ENCODE measurements at places on chromosomes 4 and X.

DNA sequence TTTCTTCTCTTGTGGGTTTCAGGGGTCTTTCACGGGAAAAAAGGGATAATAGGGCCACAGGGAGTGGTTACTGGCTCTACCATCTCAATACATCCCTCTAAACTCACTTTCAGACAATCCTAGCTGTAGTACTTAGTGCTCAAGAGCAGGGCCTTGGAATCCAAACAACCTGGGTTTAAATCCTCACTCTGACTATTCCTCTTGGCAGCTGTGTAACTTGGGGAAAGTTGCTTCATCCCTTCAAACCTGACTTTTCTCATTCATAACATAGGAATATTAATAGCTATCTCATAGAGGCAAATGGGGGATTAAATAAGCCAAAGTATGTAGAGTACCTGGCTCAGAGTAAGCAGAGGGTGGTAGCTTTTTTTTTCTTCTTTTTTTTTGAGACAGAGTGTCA is 32.4 kb downstream of the CCNG2 start:
- no peak for DNase-seq

DNA sequence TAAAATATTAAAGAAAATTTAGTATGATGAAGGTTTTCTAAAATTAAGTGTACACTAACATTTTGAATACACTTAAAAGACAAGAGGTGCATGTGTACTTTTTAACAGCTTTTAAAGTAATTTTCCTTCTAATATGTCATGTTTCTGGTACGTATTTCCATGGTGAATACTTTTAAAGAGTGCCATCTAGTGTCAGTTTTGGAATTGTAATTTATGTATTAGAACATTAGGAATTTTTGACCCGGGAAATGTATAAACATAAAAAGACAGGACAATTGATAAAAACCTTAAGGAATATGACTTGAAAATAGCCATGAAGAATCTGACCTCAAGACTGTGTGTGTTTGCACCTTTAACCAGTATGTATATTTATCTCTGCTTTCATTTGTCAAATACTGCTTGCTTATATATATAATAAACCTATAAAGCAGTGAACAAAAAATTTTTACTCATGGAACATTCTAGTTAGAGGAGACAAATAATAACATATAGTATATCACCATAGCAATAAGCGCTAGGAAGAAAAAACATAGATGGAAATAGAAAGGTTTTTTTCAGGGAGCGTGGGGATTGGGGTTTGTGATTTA is 7.2 kb downstream of the GSTCD start:
- DNase-seq, result peak; percentile 4

DNA sequence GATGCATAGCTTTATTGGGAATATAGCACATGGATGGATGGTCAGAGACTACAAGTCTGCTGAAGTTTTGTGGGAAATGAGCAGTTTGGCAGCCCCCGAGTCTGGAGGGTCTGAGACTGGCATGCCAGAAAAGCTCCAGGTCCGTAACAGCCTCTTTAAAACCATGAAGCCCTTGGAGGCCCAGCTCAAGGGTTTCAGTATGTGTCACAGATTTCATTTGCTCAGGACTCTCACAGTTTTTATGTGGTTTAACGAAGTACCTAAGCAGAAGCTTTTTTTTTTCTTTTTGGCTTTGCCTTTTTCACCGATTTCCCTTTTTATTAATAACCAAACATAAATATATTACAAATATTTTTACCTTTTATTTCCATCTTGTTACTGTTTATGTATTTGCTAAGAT is 30.6 kb upstream of the TMEM184C start:
- no peak for DNase-seq

DNA sequence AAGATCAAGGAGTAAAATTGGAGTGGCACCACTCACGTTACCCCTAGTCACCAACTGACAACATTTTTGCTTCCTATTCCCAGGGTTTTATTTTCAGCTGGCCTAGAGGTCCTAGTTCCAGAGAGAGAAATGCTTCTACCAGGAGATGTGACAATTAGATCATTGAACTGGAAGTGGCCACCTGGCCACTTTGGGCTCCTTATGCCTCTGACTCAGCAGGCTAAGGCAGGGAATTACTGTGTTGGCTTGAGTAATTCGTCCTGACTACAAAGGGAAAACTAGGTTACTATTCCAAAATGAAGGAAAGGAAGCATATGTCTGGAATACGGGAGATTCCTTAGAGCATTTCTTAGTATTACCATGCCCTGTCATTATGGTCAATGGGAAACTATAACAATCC is 831.6 kb upstream of the NDST4 start:
- DNase-seq, result no peak

DNA sequence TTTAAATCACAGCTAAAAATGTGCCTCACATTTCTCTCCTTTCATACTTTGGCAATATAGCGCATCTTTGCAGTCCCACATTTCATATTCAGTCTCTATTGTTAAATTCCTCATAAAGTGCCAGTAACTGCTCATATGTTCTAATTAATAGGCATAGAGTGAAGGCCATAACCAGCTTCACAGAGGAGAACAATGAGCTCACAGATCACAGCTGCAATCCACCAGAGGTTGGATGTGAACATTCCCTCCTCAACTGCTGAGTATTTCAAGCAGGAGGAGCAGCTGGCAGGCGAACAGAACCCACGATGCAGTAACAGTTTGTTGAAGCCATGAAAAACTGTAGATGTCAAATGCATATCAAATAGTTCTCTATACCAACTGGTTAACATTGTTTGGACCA is 2088.7 kb upstream of the AGA start:
- no peak for DNase-seq

- DNase-seq, result no peak
These were observed 48.6 kb upstream of the PARM1 start for GRCh38 chr4:74884266-74884665.

DNA sequence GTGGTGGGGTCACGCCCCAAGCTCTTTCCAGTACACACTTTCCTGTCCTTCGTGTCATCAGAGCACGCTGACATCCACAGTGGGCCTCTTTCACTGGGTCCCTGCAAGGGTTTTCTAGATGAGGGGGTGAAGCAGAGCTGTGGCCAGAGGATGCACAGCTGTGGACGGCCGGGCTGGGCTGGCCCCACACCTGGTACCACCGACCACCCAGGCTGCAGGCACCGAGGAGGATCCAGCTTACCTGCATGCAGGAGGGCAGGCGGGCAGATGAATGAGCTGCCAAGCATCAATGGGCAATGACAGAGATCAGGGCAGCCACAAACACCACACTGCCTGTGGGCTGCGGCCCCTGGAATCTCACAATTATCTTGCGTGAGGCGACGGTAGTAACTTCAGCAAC is 9.5 kb upstream of the GRPEL1 start:
- DNase-seq, result no peak

DNA sequence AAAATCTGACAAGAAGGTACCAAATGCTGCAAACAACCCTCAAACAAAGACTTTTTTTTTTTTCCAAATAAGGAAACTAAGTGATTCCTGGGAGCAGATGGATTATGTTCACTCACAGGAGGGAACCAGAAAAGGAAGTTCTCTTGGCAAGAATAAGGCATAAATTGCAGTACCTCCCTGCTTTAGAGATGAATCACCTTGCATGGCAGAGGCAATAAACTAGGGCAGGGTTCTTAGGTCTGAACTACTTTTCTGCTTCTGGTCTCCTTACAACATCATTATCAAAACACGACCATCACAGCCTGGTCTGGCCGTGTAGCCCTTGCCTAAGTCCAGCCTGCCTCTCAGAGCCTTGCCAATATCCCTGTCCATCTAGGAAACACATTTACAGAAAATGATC is 6.3 kb downstream of the TMEM31 start:
- no peak for DNase-seq

DNA sequence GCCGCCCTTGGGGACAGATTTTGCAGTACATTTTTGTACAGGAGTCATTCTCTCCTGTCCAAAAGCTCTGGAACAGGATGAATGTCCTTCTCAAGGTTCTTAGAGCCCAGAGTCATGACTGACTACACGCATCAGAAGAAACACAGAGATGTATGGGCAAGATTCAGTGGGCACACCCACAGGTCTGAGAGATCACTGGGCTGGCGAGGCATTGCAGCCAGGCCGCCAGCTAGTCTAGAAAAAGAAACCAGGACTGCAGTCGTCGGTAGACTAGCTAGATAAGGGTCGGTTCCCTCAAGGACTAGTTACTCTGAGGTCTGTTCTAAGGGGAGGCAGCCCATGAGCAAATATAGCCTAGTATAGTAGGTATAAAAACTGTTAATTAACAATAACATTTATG is 19.8 kb downstream of the GBA3 start:
- no peak for DNase-seq

DNA sequence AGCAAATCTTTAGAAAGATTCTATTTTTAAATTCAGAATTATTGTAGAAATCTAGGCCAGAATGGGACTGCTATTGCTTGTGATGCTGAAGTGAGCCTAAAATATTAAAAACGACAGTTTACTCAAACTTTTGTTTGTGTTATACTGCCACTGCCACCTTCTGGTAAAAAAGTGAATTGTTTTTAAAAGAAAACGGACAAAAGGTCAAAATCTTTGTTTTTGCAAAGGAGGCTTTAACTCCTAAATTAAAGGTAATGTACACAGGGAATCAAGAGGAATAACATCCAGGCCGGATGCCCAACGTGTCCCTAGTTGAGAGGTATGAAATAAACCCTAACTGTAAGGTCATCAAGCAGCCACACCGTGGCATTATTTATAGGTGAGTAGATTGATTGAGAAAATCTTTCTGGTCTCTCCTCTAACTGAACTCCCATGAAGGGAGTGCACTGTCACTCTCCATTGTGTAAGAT is 338.3 kb upstream of the GALNT7 start:
- no peak for DNase-seq

- no peak for DNase-seq
These were observed 73.3 kb downstream of the DCTD start for GRCh38 chr4:182843808-182844325.

DNA sequence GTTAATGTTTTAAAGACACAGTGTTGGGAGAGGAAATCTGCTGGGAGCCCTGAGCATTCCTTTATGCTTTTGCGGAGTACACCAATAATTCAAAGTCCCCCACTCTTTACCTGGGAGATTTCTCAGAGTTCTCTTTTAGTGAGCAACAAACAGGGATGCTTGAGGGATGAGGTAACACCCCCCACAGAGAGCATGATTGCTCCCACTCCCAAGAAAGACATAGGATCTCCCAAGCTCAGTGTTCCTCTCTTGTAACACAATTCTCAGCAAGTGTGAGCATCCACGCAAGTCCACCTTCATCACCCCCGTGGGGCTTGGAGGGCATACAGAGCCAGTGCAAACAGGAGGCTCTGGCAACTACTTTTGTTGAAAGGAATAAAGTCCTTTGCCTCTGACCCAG is 36.1 kb downstream of the GSPT2 start:
- no peak for DNase-seq

- no peak for DNase-seq
These were observed 104.7 kb upstream of the NOCT start for GRCh38 chr4:138910914-138911336.

- DNase-seq, result no peak
These were observed 27.6 kb downstream of the PHEX start for GRCh38 chrX:22059775-22060174.

DNA sequence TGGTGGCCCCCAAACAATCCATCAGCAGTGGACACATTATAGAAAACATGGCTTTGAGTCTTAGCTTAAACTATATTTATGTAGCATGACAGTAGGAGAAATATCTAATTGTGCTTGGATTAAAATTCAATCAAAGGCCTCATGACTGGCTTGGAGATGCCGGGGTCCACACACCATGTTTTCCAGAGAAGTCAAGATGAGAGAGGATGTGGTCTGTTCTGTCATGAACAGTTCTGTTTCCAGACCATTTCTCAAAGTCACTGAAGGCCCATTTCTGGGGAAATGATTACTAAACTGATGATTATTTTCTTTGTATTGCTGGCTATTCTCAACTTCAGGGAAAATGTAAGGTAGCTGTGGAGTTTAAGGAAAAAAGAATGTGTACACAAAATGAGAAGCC is 76.3 kb downstream of the C4orf51 start:
- no peak for DNase-seq

- DNase-seq, result no peak
These were observed 67.1 kb downstream of the ABCG2 start for GRCh38 chr4:88091378-88091777.

Data from T-helper 1 cell (primary cell).